ENCODE measurements at places on chromosomes 16 and 17.

GRCh38 chr17:32664936-32665583 lies 178.3 kb downstream of the CDK5R1 start:
- no peak for DNase-seq

DNA sequence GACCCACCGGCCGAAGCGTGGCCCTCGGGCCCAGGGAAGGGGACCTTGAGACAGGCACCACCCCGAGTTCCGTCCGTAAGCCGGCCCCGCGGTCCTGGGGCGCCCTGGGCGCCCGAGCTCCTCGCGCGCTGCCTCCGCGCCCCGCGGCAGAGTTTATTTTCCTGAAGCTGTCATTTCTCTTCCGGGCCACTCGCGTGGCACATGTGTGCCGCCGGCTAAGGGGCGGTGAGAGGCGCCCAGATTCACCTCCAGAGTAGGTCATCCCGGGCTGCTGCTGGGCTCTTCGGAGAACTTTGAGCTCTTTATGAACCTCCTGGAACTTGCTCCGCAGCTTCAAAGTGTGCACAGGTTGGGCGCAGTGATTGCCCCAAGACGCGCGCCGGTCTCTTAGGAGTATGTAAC lies 489 bp downstream of the ZC3H18 start:
- peak; percentile 44 for DNase-seq

GRCh38 chr17:27741971-27742575 lies 58.3 kb downstream of the NOS2 start:
- DNase-seq = no peak

- no peak for DNase-seq
Observed at GRCh38 chr17:78301821-78302213, 58.1 kb downstream of the SOCS3 start.

DNA sequence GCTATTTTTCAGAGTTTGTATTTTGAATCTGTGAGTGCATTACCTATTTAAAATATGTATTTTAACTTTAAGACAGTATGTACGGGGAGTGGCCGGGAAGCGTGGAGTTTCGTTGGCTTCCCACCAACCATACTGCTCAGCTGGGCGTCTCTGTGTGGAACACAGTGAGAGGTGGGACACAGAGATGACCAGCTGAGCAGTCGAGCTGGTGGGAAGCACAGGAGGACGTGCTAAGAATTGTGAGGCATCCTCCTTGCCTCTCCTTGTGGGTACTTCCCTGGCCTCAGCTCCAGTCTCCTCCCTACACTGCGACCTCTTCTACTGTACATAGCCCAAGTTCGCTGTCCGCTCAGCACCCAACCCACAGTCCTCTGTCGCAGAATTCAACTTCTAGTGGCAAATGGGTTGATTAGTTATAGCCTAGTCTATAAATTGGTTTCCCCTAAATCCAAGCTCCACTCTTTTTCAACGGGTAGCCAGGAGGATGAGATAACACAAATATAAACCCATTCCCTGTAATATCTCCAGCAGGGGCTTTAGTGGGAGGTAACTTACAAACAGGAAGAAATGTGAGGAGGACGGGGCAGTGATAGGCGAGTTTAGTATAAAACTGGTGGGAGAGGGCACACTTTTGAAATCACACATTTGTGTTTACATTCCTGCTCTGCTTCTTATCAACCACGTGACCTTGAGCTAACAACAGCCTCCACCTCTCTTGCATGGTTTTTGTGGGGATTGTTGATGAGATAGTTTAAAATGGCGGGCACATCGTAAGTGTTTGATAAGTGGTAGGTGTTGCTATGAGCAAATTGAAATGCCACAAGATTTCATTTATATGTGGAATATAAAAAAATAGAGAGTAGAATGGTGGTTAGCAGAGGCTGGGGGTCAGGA lies 211.9 kb upstream of the HS3ST3A1 start:
- DNase-seq = no peak

Data from hematopoietic multipotent progenitor cell (in vitro differentiated cells).